ENCODE measurements at places on chromosomes 16 and 17.

DNA sequence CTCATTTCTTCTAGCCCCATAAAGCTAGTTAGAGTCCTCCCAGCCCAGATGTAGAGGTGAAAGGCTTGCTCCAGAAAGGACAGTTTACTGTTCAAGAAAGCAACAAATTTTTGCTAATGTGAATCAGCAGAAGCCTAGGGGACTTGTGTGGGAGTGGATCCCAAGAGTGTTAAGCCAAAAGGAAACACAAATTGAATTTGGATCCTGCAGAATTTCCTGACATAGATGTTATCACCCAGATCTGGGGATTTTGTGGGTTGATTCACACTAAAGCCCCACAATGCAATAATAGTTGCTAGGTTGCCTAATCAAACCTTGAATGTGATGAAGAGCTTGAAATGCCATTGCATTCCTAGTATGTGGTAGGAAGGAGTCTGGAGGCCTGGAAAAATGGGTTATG is 135.2 kb upstream of the HS3ST3A1 start:
- DNase-seq = no peak

DNA sequence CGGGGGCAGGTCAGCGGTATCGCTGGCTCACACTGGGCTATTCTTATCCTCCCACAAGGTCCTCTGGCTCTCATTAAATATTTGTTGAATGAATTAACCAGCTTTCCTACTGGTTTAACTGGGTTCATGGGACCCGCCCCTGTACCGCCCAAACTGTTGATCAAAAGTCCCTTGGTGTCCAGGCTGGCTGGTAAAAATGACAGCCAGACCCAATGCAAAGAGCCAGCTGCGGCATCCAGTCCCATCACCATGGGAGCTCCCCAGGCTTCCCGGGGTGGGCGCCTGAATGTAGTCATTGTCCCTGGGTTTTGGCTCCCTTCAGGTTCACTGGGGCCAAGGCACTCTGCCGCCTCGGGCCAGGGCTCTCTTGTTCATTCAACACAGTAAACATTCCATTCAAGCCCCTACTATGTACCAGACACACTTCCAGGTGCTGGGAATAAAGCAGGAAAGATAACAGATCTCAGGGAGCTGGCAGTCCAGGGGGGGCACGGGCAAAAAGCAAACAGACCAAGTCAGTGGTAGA is 11.7 kb upstream of the ATP2C2 start:
- DNase-seq = no peak

GRCh38 chr16:50769-51591 is 2.4 kb downstream of the POLR3K start:
- DNase-seq = no peak

DNA sequence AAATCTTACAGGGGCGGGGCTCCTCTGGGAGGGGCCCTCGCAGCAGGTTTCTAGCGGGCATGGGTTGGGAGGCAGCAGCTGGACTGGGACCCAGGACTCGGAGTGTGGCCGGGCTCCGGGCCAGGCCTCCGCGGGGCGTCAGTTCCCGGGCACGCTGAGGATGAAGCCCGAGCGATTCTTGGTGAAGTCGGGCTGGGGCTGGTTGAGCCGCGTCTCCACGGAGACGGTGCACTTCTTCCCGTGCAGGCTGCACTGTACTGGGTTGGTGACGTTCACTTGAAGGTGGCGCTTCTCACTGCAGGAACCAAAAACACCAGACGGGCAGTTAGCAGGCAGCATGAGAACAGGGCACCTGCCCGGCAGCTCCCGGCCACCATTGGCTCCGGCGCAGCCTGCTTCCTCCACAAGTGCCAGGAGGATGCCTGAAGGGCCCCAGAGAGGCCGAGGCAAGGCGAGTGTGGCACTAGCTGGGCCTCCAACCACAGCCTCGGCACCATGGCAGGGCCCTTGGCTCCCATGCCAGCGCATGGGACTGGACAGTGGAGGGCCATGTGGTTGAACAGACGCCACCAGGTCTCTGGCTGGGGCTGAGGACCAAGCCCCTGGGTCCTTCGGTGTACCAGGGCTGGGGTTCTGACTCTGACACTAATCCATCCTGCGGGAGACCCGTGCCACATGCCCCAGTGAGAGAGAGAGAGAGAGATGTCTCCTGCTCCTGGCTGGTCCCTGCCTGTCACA is 8.0 kb downstream of the CDK5R1 start:
- peak; percentile 27 for DNase-seq

- no peak for DNase-seq
Observed at GRCh38 chr17:32495359-32496231, 8.8 kb downstream of the CDK5R1 start.

DNA sequence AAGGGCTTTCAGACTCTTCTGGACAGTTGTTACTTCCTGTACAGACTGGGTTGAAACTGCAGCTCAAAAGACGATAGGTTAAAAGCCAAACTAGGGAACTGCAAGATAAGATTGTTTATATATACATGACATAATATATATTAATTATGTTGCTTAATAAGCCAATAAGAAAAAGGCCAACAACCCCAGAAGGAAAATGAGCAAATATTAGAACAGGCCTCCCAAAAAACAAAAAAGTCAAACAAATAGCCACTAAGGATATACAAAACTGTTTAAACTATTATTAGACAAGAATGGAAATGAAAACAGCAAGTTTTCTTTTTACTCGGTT is 495 bp upstream of the CMTR2 start:
- no peak for DNase-seq

DNA sequence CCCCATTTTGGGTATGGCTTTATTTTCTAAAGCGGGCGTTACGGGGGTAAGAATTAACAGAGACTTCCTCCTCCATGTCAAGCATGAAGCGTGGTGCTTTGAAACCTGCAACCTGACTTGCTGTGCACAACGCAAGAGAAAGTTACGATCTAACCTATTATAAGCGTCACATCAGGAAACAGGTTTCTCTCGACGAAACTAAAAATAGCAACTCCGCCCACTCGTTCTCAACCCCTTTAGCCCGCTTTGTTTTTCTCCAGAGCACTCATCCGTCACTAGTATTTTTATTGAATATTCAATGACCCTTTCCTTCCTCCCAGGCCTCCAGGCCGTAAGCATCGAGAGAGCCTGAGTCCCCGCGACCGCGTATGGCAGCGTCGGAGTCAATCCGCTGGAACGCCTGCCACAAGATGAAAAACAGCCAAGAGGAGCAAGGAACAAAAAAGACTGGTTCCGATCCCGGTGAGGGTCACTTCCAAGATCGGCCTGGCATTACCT is 555 bp downstream of the NUP88 start:
- no peak for DNase-seq

DNA sequence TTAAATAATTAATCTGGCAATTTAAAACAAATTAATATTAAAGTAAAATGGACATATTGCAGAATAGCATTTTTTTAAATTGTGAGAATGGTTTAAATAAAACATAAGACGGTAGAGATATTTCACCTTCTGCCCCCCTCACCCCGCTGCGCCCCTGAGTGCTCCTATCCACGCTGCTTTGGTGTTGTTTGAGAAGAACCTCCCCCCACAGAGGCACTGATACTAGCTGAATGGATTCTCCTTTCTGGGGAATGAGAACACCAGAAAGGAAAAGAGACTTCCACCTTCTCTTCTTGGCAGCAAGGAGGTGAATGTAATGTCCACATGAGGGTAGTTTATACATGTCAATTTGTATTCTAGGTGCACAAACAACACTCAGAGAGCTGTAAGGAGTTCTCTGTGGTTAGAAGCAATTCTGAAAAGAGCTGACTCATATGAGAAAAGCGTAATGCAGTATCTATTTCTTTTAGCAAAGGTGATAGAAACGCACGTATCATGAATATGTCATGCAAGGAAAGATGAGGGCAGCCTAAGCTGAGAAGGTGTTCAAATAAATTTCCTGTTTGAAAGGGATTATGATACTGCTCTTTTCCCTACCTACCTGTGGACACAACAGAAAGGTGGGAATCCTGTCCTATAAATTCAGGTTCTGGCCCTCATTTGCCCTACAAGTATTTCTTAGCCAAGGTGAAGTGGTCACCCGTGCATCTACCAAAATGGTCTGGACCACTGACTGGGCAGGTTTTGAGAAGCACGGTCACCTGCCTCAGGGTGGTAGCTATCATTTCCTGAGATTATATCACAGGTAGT is 126.9 kb downstream of the PARN start:
- no peak for DNase-seq

All from NCI-H524 treated with DMSO at 0.1 percent for 48 hours (cell line).